ENCODE measurements at places on chromosomes 13 and 19.
A peak's percentile ranks its signal among the peaks of the same experiment; 100 is the strongest.

GRCh38 chr13:28394422-28394821 lies 100.5 kb downstream of the FLT1 start:
- no peak for DNase-seq

GRCh38 chr13:32019612-32020233 lies 11.9 kb upstream of the FRY start:
- DNase-seq: peak; percentile 63

DNA sequence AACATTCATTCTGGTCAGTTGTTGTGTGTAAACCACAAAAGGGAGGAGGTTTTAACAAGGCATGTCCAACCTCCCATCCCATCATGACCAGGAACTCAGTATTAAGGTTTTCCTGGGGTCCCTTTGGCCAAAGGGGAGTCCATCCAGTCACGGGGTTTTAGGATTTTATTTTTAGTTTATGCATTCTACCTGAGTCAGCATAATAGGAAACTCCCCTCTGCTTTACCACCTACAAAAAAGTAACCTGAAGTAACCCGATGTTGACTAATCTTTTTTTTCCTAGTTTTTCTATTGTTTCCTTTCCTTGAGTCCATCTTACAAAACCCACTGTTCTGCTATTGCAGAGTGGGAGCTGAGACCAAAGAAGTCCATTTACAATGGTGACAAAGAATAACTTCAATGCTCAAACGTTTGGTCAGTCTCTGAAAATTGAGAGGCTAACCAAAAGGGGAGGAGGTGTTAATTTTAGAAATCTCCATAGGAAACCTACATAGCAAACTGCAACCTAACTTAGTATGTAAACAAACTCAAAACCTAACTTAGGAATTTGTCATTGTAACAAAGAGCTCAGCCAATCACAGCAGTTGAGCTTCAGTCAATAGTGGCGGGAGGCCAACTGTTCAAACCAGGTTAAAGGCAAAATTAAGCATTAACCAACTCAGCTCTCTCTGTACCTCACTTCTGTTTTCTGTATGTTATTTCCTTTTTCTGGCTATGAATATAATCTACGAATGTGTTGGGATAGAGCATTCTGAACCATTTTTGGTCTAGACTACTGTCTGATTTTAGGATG lies 1954.1 kb downstream of the PCDH9 start:
- DNase-seq: no peak

DNA sequence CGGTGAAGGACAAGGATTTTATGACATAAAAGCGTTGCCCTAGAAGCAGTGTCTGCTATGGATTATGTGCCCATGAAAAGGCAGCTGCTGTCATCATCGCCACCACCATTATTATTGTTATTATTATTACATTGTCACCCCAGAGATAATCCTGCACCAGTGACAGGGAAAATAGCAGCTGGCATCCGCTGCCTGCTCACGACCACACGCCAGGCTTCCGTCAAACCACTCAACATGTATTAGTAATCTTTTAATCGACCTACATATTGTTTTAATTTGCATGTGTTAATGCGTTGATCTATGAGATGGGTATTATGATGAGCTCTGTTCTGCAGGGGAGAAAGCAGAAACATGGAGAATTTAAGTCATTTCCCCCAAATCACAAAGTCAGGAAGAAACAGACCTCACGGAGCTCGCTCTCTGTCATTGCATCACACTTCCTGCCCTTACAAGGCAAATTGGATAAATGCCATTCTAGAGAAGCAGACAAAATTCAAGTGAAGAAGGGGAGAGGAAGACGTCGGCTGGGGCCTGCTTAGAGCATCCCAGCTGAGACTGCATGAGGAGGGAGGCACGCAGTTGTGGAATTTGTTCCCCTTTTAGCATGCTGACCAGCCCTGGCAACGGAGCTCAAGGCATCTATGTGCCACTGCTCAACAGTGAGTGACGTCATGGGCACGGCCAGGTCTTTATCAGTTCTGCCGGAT lies at the start of gene FFAR3:
FFAR3 (plus strand) TSS at position 594 of the 707 bp plus-strand sequence. CDS start 431 bp downstream, outside the sequence.
- no peak for DNase-seq

DNA sequence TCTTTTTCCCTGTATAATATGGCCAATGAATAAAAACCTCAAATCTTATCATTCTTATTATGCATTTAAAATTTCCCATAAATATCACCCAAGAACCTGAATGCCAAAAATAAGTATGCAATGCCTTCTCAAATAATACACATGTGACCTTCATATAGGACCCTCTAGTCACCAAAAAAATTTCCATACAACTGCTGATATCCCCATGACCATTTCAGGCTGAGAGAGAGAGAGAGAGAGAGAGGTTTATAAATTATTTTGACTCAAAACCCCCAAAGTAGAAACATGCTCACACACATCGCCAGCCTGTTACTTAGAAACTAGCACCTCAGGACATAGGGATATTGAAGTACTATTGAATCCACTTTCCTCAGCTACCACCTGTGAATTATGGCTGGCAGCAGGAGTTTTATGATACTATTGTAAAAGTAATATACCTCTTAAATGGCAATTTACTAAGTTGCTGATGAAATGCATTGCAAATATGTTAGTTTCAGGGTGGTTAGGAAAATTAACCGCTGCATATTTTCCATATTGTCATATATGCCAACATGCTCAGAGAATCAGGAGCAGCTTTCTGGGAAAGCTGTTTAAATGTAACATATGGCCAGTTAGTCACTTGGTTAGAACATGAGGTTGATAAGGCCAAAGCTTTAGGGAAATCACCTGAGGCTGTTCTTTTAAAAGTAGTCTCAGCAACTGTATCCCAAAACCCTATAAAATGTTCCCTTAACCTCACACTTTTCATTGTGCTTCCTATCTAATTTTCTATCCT lies 230.8 kb downstream of the DCT start:
- no peak for DNase-seq

DNA sequence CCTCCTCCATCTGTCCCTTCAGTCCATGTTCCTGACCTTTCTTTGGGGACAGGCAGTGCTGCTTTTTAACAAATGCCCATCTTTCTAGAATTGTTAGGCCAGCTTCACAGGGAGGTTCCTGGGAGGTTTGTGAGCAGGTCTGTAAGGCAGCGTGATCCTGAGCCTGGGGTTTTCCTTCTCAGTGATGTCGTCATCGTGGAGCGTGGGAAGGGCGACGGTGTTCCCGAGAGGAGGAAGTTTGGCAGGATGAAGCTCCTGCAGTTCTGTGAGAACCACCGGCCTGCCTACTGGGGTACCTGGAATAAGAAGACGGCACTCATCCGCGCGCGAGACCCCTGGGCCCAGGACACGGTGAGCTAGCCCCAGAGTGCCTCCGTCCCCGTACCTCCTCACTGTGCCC lies 26.8 kb downstream of the CHAF1A start:
- DNase-seq: no peak

DNA sequence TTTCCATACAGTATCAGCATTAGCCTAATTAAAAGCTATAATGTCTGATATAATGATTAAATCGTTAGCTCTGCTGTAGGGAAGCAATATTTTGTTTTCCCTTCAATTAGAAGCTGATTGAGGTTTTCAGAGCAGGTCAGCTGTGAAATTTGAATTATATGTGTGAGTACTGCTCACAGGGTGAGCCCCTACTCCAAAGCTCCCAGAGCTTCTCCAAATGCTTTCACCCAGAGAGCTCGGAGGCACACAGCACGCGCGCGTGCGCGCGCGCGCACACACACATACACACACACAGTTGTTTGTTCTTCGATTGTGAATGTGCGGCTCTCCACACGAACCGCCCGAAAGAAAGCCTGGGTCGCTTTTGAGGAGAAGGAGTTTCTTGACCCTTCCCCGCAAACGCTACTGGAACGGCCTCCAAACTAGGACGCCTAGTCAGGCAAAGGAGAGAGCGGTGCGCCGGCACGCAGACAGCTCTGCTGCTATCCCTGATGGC lies 4.8 kb upstream of the SOX1 start:
- no peak for DNase-seq

DNA sequence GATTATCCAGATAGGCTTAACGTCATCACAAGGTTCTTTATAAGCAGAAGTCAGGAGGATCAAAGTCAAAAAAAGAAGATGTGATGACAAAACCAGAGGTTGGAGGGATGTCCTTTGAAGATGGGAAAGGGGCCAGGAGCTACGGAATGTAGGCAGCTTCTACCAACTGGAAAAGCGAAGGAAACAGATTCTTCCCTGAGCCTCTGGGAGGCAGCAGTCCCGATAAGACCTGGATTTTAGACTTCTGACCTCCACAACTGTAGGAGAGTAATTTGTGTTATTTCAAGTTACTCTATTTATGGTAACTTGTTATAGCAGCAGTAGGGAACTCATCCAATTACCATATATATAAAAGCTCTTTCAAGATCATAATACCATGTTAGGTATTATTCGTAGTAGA lies 98.8 kb upstream of the MYCBP2 start:
- no peak for DNase-seq

GRCh38 chr13:106101201-106101600 lies 434.3 kb downstream of the EFNB2 start:
- no peak for DNase-seq

DNA sequence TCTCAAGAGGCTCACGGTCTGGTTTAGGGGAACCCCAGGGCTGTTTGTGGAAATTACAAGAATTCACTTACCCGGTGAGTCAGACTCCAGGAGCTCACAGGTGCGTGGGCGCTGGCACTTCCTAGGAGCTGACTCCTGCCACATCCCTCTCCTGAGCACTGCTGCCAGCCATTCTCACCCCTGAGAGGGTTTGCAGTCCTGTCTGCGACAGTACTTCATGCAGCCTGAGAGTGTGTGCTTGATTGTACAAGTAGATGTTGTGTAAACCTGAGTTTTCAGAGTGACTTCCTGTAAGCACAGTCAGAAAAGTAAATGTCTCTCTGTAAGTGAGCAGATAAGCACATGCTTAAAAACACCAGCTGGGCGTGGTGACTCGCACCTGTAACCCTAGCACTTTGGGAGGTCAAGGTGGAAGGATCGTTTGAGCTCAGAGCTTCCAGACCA lies 8.1 kb downstream of the MRPL4 start:
- no peak for DNase-seq

DNA sequence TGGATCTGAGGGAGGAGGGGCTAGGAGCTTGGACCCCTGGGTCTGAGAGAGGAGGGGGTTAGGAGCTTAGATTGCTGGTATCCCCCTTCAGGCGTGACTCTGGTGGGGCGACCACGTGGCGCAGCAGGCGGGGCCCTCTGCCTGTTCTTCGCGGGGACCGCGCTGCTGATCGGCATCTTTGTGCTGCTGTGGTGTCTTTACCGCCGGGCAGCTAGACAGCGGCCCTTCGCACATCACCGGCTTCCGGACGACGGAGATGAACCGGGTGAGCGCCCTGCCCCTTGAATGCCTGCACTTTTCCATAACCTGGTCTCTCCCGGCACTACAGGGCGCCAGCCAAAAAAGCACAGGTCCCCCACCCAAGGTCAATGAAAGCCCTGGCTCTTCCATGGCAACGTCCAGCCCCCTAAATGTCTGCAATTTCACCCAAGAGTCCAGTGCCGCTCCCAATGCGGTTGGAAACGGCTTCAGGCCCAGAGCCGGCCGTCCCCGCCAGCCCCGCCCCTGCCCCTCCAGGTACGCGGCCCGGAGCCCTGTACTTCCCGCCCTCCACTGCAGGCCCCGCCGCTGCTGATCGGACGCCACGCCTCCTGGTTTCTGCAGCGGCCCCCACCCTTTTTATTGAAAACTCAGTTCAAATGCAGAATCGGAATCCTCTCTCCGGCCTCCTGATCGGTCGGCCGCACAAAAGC lies 2.8 kb downstream of the GFY start:
- no peak for DNase-seq

DNA sequence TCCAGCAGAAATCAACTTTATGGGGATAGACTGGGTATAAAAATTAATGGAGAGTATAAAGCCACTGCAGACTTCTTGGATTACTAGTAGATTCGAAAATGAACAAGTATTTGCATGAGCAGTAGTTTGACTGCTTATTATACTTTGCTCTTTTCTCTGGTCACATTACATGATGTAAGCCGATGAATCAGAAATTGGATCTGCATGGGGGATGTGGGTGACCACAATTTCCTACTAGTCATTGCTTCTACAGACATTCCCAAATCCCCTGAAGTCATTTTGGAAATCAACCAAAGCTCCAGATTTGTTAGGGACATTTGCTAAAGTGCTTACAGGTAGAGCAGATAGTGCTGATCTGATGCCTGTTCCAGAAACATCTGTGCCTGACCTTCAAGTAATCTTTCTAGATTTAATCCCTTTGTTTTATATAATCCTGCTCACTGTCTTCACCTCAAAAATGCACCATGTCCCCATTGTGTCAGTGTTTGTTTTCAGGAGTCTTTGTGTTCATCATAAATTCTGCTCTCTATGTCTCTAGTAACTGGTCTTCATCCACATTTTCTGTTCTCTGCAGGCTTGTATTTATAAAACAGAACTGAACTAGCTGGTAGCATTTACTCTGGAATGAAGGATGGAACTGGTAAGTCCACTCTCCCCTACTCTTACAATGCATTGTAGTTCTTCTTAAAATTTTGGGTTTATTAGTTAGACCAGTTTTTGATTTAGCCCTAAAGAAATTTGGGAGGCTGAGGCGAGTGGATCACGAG lies 201.5 kb upstream of the CSNK1A1L start:
- no peak for DNase-seq

DNA sequence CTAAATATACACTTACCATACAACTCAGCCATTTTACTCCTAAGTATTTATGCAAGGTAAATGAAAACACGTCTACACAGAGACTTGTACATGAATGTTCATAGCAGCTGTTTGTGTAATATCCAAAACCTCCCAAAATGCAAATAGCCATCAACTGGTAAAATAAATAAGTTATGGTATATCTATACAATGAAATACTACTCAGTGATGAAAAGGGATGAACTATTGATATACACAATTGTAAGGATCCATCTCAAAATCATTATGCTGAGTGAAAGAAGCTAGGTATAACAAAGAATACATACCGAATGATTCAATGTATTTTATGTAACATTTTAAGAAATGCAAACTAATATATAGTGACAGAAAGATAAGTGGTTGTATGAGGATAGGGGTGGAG lies 149.8 kb upstream of the TNFSF11 start:
- DNase-seq: no peak
